GM23248 (cell line): ENCODE measurements at places on chromosomes 12 and 14. TPM values are rescaled to one million over a fixed set of nuclear protein-coding genes. Genes with fewer than 3 reads are reported as not detected.

VRTN gene
- polyA plus RNA-seq: not detected in 2 replicates

FNTB gene
- 19.5 and 23.7 TPM in 2 replicates for polyA plus RNA-seq

EML5 gene
- 0.25 TPM in 1 of 2 replicates, not detected in the other for polyA plus RNA-seq

KLHDC1 gene
- polyA plus RNA-seq: 3.0 and 4.1 TPM in 2 replicates

ADAMTS20 gene
- not detected in 2 replicates for polyA plus RNA-seq

DNA sequence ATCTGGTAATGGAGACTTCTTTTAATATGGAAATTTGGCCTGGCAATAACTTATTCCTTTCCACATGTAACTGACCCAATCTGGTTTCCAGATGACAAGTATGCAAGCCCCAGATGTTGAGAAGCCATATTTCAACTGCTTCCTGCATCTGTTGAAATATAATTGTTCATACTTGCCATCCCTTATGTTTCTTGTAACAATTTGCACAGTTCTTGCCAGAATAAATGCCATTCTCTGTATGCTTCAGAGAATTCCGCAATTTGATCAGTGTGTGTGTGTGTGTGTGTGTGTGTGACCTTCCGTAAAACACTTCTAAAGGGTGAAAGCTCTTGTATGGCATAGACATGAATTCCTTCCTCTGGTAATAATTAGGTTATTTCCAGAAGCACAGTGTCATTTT lies 1.8 kb upstream of the CLEC2A start:
- peak; percentile 25 for DNase-seq

DNA sequence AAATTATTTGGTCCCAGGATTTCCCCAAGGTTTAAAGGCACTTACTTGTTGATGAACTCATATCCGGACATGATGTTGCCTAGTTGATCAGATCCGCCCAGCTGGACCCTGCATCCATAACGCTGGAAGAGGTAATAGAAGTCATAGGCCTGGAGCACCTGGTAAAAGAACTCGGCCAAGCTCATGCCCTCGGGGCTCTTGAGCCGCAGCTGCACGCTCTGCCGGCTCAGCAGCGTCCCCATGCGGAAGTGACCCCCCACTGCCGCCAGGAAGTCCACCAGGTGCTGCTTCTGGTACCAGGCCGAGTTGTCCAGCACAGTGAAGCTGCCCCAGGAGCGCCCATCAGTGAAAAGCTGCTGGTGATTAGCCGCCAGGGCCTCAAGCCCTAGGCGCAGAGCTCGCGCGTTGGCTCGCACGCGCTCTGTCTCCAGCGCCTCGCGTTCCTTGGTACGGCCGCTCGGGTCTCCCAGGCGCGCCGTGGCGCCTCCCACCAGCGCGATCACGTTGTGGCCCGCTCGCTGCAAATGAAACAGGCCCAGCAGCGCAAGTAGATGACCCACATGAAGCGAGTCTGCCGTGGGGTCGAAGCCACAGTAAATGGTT lies 545 bp downstream of the YARS2 start:
- peak; percentile 89 for DNase-seq
